Fibroblast of lung (primary cell): ENCODE measurements at places on chromosomes 11 and 22.

DNA sequence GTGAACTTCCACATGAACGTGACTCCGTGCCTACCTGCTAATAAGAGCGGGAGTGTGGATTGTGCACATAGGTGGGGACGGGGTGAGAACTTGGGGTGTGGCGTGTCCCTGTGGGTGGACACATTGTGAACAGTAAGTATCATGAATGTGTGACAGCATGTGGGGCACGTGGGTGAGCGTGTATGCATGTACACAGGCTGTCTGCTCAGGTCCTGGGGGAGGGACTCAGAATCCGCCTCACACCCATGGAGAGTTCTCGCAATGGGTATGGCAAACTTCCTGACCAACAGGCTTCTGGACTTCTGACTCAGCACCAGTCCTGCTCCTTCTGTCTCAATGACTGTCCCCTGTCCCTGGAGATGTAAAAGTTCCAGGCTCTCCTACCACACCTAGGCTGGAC, 222.9 kb downstream of the ST3GAL4 start:
- DNase-seq: no peak

DNA sequence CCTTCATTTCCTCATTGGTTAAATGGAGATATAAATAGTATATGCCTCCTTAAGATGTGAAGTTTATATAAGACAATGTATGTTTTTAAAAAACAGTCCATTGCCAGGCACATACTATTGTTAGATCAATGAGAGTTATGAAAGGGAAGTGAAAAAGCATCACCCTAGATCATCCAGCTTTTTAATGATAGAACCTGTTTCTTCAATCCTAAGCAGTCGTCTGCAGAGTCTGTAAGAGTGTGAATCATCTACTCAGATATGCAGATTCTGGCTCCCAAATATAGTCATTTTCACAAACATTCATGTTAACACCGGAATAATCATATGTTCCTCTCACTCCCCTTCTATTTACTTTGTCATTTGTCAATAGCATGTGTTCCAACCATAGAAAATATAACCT, 65.3 kb upstream of the SLN start:
- no peak for DNase-seq

DNA sequence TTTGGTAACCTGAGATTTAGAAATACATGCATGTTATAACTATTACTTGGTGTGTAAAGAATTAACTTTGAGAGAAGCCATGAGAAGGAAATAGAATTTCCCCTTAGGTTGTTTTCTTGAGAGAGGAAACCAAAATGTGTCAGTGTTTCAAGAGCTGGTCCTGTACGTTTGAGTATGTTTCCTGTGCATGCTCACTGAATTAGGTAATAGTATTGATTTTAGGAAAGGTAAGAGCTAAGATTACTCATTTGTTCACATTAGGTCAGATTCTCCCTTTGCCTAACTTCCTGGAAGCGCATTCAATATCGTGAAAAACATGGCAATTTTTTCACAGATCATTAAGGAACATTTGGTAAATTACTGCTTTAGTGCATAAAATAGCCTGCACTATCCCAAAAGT, 49.3 kb upstream of the RDX start:
- no peak for DNase-seq

GRCh38 chr22:40000171-40000570, 5.4 kb downstream of the FAM83F start:
- no peak for DNase-seq

GRCh38 chr22:23908587-23909205, 14.5 kb downstream of the MIF start:
- no peak for DNase-seq

DNA sequence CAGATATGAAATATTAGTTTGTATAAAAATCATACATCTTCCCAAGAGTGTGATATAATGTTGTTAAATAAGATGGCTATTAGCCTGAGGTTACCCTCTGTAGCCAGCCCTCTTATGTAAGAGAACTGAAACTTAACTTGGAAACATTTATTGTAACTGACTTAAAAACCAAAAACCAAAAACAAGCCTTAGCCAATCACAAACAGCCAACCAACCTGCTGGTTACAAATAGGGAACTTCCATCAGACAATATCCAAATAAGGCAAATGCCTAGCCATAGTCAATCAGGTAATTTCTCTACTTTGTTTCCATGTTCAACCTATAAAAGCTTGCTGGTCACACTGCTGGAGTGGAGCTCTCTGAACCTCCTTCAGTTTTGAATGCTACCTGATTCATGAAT, 14.1 kb downstream of the KBTBD3 start:
- no peak for DNase-seq

GRCh38 chr11:1227551-1228100, 4.8 kb downstream of the MUC5B start:
- no peak for DNase-seq

DNA sequence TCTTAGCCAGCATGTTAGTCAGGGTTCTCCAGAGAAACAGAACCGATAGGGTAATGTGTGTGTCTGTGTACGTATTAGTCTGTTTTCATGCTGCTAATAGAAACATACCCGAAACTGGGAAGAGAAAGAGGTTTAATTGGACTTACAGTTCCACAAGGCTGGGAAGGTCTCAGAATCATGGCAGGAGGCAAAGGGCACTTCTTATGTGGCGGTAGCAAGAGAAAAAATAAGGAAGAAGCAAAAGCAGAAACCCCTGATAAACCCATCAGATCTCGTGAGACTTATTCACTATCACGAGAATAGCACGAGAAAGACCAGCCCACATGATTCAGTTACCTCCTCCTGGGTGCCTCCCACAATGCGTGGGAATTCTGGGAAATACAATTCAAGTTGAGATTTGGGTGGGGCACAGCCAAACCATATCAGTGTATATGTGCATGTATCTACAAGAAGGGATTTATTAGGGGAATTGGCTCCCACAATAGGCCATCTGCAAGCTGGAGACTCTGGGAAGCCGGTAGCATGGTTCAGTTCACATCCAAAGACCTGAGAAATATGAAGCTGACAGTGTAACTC, 173.7 kb upstream of the NECTIN1 start:
- DNase-seq: no peak

- no peak for DNase-seq
Measured at GRCh38 chr11:125886997-125887372, 483 bp upstream of the HYLS1 start.

- no peak for DNase-seq
Measured at GRCh38 chr11:120718171-120718570, 206.6 kb downstream of the GRIK4 start.

GRCh38 chr11:18704698-18705097, 6.1 kb downstream of the TMEM86A start:
- DNase-seq: no peak
